ENCODE measurements at places on chromosomes 11 and 22.

GRCh38 chr22:50207383-50208140 is 6.8 kb downstream of the SELENOO start:
- DNase-seq: no peak

DNA sequence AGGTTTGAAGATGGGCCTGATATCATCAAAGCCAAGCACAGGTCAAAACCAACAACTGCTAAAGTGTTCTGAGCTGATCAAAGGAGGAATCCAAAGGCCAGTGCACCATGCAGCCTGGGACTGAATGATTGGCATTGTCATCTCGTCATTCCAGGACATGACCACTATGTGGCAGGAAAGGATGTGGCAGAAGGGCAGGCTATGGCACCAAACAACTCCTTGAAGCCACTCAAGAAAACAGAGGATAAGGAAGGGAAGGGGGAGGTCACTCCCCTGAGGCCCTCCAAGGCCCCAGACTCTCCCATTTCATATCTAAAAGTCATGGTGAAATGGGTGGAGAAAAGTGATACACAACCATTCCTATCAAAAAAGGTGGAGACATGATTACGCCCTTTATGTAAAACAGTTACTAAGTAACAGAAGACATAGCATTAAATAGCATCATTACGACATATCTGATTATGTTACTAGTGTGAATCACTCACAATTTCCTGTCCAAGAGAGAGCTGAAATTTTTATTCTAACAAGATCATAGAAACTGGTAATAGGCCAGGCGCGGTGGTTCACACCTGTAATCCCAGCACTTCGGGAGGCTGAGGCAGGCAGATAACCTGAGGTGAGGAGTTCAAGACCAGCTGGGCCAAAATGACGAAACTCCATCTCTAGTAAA is 49.3 kb downstream of the AHNAK start:
- DNase-seq: peak; percentile 56

GRCh38 chr11:2772544-2773031 is 72.8 kb upstream of the KCNQ1OT1 start:
- DNase-seq: peak; percentile 54

GRCh38 chr22:45644714-45645113 is 26.9 kb upstream of the ATXN10 start:
- DNase-seq: no peak

- no peak for DNase-seq
These were observed 17.7 kb upstream of the FNBP4 start for GRCh38 chr11:47784785-47785381.

DNA sequence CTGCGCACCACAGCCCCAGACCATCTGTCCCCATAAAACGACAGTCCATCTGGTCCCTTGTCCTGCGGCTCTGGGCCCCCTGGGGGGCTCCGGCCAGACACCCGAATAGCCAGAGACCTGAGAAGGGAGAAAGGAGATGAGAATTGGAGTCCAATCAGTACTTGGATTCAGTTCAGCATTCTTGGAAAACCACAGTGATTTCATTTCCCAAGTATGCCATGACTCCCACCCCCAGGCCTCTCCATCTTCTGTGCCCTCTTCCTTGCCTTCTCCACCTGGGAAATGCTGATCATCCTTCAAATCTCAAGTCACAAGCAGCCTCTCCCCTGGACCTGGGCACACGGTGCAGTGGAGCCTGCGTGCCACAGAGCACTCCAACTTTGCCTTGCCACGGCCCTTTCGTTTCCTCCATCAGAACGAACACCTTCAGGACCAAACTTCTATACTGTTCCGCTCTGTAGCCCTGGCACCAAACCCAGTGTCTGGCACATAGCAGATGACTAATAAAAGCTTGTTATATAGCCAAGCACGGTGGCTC is 10.9 kb upstream of the MFNG start:
- peak; percentile 95 for DNase-seq

GRCh38 chr11:8772571-8773519 is 90.3 kb downstream of the RPL27A start:
- peak; percentile 78 for DNase-seq

- DNase-seq: peak; percentile 83
These were observed 258.1 kb downstream of the C11orf87 start for GRCh38 chr11:109680127-109680526.

DNA sequence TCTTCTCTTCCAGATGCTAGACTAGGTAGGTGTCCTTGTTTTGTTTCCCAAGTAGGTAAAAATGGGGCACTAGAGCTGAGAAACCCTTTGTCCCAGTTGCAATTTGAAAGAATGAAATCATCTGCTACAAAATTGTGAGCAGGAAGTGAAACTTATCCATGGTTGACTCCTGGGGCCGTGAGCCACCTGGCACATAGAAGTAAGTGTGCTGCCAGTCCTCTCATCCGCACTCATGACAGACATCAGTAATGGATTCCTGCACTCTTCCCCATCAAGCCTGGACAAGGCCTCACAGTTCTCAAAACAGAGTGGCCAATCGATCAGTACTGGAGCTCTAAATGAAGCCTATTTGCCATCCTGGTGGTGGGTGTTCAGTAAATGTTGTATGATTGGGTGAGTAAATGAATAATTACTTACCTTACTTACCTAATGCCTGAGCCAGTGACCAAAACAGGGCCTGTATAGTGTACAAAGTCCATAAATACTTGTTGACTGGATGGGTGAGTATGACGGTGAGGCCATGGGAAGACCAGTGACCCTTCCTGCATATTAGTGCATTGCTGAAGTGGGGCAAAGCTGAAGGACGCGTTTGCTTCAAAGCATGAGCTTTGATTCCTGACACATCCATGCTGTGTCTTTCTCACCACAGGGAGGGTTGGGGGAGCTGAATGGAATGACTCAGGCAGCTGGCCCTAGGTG is 68.9 kb upstream of the HEPHL1 start:
- no peak for DNase-seq

DNA sequence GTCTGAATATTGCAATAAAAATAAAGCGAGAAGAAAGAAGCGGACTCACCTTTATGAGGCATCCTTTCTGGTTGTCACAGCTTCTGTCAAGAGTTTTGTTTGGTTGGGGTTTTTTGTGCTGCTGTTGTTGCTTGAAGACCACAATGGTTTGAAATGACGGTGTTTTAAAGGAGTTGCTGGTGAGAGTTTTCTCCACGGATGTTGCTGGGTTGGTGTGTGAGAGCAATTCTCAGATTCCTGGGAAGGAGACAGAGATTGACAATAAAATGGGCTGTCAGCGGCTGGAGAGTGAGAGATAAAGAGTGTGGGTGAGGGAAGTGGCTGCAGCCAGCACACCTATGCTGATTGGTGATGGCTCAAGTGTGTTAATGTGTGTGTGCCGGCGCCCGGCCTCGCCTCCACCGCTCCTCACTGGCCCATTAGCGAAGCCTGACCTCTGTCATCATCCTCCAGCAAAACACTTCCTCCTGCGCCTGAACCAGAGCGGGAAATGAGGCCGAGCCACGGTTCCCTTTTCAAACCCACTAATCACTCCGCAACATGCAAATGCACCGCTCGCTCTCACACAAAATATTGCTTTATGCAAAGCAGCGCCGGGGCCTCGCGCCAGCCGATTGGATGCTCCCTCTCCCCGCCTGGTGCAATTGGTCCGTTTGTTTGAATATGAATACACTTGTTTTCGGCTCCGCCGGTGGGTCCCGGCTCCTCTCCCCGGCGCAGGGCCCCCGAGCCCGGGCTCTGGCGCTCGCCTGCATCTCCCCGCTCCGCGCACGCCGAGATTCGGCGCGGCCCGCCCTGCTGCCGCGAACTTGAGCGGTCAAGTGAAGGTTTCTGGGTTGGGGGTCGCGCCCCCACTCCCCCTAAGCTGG is at the start of gene PAX6:
TSS of gene PAX6 (minus strand) at position 544 of the 869 bp plus-strand sequence. CDS start 4,911 bp downstream, outside the sequence.
- DNase-seq: no peak

DNA sequence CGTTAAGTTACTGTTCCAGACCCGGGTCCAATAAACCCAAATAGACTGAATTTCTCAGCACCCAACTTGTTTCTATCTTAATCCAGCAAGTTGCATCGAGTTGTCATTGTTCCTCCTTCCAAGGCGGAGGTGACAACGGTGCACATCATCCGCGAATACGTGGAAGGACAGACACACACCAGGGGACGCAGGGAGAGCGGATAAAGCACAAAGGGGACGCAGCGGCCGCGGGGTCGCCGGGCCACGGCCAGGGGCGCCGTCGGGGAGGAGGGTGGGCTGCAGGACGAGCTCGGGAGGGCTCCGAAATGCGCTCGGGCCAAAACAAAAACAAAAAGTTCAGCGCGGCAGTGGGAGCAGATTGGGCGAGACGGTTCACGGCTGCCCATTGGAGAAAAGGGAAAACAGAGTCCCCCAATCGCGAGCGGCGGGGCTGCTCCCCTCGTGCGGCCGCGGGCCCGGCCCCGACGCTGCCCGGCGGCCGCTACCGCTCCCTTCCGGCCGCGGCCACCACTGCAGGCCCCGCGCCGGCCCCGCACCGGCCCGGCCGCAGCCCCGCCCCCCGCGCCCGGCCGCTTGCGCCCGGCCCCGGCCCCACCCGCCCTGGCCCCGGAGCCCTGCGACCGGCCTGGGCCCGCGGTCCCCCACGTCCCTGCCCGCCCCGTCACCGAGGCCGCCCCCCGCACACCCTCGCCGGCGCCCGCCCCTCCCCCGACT is 518 bp downstream of the KMT5B start:
- peak; percentile 81 for DNase-seq

- DNase-seq: no peak
These were observed 43.8 kb upstream of the API5 start for GRCh38 chr11:43267856-43268580.

DNA sequence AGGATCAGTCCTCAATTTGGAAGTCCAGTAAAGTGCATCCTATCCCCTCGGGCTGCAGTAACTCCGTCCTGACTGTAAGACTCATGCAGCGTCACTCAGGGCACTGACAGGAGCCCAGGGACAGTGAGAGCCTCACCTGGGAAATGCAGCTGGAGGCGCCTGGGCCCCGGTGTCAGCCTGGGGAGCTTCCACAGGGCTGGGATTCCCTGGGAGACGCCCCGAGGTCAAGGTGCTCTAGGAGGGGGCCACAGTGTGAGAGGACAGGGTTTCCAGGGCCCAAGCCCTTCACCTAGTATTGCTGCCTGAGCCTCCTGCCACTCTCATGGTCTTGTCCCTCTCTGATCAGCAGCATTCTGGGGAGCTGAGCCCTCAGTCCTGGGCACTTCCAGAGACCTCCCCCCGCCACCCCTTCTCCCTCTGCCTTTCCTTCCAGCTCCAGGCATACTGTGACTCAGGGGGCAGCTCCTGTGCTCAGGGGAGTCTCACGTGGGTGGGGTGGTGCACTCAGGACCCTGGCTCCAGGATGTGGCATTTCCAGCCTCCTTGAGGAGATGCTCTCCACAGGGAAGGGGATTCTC is 99.1 kb upstream of the IGLL5 start:
- DNase-seq: no peak

DNA sequence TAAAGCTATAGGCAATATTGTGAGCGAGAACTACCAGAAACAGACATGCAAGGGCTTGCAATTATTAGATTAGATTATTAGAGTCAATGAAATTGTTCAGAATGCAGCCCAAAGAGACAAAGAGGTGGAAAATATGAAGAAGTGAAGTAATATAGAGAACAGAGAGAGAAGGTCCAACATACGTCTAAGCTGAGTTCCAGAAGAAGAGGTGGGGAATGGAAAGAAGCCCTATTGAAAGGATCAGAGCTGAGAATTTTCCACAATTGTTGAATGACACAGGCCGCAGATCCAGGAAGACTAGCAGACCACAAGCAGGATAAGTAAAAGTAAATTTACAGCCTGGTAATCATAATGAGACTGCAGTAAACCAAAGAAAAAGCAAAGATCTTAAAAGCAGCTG is 93.2 kb downstream of the EXT2 start:
- DNase-seq: no peak

GRCh38 chr11:105227363-105227762 is 87.8 kb upstream of the CARD18 start:
- no peak for DNase-seq

DNA sequence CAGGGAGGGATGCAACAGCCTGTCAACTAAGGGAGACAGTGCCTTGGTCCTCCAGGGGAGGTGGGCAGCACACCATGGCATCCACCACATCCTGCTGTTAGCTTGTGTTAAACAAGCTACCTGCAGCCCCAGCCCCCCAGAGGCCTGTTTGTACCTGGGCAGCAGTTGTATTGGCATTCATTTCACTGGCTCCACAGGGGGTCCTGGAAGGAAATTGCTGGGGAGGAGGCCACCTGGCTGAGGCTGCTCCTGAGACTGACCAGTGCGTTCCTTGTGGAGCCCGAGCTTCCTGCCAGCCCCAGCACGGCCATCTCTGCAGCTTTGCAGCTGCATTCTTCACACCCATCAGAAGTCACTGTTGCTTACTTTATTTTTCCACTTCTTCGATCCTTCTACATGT is 479.9 kb downstream of the INSC start:
- no peak for DNase-seq

DNA sequence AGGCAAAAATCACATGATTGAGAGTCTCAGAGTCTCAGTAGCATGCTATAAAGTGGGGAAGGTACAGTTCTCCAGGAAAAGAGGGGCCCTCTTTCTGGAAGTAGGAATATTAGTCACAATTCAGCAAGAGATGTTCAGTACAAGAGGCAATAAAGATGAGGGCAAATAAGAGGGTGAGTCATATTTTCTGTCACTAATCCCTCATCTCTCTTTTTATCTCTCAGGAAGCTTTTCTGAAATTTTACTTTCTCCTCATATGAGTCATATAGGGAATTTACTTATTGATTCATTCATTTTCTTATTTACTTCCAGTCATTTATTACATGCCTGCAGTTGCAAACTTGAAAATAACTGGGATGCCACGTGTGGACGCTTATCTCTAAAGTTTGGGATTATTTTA is 3.4 kb upstream of the NXPE1 start:
- DNase-seq: peak; percentile 28

DNA sequence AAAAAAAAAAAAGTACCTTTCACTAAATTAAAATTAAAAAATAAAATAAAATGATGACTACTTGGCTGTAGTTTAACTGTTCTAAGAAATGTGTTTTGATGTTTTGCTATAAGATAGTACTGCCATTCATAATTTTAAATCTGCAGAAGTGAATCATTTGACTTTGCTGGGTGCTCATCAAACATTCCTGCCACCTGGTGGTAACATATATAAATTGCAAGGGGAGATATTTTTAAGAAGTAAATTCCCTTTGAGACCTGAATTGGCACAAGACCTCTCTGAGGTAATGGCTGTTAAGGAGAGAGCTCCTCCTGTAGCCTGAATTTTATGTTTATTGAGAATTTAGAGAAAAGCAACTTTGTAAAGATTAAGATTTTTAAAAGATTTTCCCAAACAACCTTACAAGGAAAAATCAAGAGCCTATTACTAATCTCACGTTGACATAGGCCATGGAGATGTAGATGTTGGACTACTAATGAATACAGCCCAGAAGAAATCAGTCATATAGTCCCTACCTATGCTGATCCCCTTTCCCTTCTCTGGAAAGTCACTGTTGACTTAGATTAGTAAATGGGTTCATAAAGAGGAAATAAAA is 11.9 kb upstream of the NARS2 start:
- DNase-seq: peak; percentile 24

DNA sequence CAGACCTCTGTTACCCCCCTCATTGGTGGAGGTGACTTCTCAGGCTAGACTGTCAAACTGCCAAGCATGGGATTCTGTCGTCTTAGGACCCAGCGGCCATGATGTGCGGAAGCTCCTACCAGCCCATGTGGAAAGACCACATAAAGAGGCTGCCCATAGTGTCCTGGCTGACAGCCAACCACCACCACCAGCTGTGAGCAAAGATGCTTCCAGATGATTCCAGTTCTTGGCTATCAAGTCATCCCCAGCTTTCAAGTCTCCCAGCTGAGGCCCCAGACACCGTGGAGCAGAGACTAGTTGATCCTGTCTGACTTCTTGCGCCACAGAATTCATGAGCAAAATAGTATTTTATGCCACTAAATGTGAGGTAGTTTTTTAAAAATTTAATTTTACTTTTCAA is 32.9 kb downstream of the SCUBE1 start:
- peak; percentile 13 for DNase-seq

GRCh38 chr11:44761551-44761961 is 34.8 kb downstream of the TSPAN18 start:
- no peak for DNase-seq

GRCh38 chr11:79170321-79170720 is 270.5 kb downstream of the TENM4 start:
- peak; percentile 39 for DNase-seq

All from fibroblast of skin of back (primary cell).